A549 treated with CpdA at 1 μM for 4 hours (cell line): ENCODE measurements at places on chromosomes 7 and 10. TPM values are rescaled to one million over a fixed set of nuclear protein-coding genes. Genes with fewer than 3 reads are reported as not detected.

The COL28A1 gene
- 0.33 to 1.0 TPM (median 0.65 TPM) in 5 replicates for total RNA-seq

The MPLKIP gene
- 33.0 to 43.3 TPM (median 39.3 TPM) in 5 replicates for total RNA-seq

The TMEM229A gene
- not detected in 5 replicates for total RNA-seq

The SPRN gene
- total RNA-seq, result 0.14 to 0.26 TPM (median 0.22 TPM) in 5 replicates

The NUTM2E gene
- total RNA-seq, result 0.29 to 0.52 TPM (median 0.45 TPM) in 5 replicates

The CLEC2L gene
- total RNA-seq, result 0.09 TPM in 1 of 5 replicates, not detected in the others

The C10orf90 gene
- total RNA-seq, result 2.8 to 3.3 TPM (median 2.9 TPM) in 5 replicates

The EGFR gene
- total RNA-seq, result 92.3 to 139 TPM (median 118 TPM) in 5 replicates

The PCGF6 gene
- total RNA-seq, result 10.5 to 13.3 TPM (median 10.9 TPM) in 5 replicates

The RSU1 gene
- total RNA-seq, result 79.3 to 87.0 TPM (median 84.5 TPM) in 5 replicates

The FAM25A gene
- 1.1 TPM in 1 of 5 replicates, not detected in the others for total RNA-seq

The ATRNL1 gene
- 0.16 to 0.30 TPM (median 0.25 TPM) in 5 replicates for total RNA-seq

The AGMO gene
- 0.59 to 1.2 TPM (median 0.71 TPM) in 5 replicates for total RNA-seq

The DDX50 gene
- total RNA-seq, result 32.2 to 46.7 TPM (median 35.3 TPM) in 5 replicates

The ACSM6 gene
- not detected in 5 replicates for total RNA-seq

The GPR22 gene
- total RNA-seq, result not detected in 5 replicates

The TBC1D12 gene
- 4.5 to 5.5 TPM (median 4.8 TPM) in 5 replicates for total RNA-seq

The KCNK18 gene
- not detected in 5 replicates for total RNA-seq

The GDF2 gene
- not detected in 5 replicates for total RNA-seq

The AKR1D1 gene
- not detected in 5 replicates for total RNA-seq

The ELAPOR2 gene
- 0.06 to 0.35 TPM in 2 of 5 replicates, not detected in the others for total RNA-seq

The LRRN3 gene
- 0.06 to 0.17 TPM (median 0.07 TPM) in 5 replicates for total RNA-seq

The LDB3 gene
- total RNA-seq, result 0.02 to 0.13 TPM (median 0.06 TPM) in 3 of 5 replicates, not detected in the others

The MSMB gene
- total RNA-seq, result not detected in 5 replicates

The FAM24B gene
- total RNA-seq, result 13.1 to 15.6 TPM (median 14.3 TPM) in 5 replicates

The TMEM196 gene
- total RNA-seq, result not detected in 5 replicates

The LSM5 gene
- total RNA-seq, result 80.5 to 110 TPM (median 95.1 TPM) in 5 replicates
